ENCODE measurements at places on chromosomes 7 and 10.
A peak's percentile ranks its signal among the peaks of the same experiment; 100 is the strongest.

DNA sequence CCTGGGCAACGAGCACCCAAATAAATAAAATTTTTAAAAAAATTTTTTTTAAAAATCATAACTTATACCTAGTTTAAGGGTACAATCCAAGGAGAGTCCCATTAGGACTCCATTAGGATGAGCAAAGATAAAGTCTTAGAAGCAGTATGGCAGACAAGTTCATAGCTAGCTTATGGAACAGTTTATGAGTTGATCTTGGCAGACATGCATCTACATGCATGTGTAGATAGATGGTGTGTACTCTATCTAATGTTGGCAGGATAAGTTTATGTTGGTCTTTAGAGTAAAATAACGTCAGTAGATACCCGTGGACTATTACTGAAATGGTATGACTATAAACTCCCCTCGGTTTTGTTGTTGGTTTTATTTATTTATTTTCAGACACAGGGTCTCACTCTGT lies 40.2 kb downstream of the NSUN6 start:
- DNase-seq = no peak

- DNase-seq = no peak
Measured at GRCh38 chr7:128882134-128882533, 19.5 kb downstream of the ATP6V1F start.

- no peak for DNase-seq
Measured at GRCh38 chr10:94997741-94998174, 59.3 kb downstream of the CYP2C9 start.

- no peak for DNase-seq
Measured at GRCh38 chr10:101716891-101717659, 22.1 kb upstream of the FBXW4 start.

DNA sequence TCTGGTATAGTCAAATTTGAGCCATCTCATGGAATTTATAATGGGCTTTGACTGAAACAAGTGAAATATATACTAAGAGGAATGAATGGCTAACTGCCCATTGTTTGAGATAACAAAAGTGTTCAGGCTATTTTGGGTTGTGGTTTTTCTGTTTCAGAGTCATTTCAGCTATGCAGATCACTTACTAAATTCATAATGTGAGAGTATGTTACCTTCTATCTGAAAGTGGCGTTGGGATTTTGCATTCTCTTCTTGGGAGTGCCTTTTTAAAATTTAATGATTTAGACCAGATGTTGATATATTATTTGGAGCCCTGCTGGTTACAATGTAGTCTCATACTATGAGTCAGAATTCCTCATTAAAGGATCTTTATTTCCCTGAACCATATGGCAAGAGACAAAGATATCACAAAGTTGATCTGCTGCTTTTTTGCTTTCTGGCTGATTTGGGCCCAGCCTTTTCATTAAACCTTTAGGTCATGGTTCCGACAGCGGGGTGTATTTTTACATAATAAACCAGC lies 10.4 kb downstream of the VCL start:
- peak; percentile 34 for DNase-seq

- no peak for DNase-seq
Measured at GRCh38 chr10:93947055-93947454, 46.7 kb upstream of the PLCE1 start.

DNA sequence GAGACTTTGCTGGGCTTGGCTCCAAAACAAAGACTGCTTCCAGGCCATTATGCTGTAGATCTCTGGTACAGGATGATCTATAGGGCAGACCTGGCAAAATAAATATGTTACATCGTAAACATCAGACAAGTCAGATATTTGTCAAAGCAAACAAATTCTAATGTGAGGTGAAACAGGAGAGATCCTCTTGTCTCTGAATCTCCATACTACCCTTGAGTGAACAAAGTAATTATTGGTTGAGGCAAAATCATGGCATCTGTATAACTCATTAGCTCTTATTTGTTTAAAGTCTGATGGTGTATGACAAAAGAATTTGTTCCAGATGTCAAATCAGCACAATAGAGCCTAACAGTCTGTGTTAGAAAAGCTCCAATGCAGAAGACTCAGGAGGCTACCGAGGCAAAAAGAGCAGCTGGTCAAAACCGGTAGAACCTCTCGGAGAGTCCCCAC lies 1291.5 kb downstream of the TYW1 start:
- no peak for DNase-seq

- DNase-seq = no peak
Measured at GRCh38 chr7:22179442-22179879, 177.5 kb downstream of the RAPGEF5 start.

DNA sequence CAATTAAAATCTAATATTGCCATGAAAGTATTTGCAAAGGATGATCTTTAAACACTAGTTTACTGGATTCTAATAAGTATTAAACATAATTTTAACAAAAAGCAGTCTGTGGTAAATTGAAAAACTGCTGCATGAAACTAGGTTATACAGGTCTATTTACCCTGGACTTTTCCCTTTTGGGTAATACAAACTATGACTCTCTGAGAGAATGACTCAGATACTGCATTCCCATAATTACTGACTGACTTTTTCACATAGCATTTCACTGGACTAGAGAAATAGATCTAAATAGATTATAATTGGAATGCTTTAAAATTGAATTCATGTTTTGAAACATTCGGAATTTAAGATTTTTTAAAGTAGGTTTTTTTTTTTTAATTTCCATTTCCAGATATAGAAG lies 395.7 kb downstream of the THSD7A start:
- DNase-seq = no peak

GRCh38 chr7:95342642-95343307 lies 18.4 kb upstream of the PON1 start:
- no peak for DNase-seq

DNA sequence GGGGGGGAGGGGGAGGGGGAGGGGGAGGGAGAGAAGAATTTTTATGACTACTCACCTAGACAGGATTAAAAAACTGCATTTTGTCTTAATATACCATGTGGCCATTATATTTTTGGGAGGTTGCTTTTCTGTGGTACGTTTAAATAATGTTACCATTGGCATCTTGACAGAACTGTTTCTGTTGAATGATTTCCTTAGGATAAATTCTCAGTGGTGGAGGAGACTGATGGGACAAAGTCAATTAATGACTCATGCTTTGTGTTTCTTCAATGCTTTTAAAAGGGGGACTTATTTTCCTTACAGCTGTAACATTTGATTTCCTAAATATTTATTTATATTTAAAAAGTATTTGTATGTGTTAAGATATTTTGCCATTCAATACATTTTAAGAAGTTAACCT lies 13.7 kb downstream of the AGR2 start:
- DNase-seq = no peak

- peak; percentile 63 for DNase-seq
Measured at GRCh38 chr10:86712317-86712707, 44.0 kb downstream of the LDB3 start.

DNA sequence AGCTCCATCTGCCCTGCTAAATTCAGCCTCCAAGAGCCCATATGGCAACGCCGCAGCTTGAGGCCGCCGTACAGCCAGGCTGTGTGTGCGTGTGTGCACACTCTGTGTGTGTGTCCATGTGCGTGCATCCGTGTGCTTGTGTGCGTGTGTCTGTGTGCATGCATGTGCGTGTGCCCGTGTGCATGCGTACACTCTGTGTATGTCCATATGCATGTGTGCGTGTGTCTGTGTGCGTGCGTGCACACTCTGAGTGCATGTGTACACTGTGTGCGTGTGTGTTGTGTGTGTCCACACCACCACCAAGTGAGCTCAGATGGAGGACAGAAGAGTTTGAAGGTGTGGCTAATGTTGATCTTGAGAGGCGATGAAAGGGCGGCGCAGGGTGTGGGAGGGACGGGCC lies 30.0 kb downstream of the SMKR1 start:
- DNase-seq = no peak

DNA sequence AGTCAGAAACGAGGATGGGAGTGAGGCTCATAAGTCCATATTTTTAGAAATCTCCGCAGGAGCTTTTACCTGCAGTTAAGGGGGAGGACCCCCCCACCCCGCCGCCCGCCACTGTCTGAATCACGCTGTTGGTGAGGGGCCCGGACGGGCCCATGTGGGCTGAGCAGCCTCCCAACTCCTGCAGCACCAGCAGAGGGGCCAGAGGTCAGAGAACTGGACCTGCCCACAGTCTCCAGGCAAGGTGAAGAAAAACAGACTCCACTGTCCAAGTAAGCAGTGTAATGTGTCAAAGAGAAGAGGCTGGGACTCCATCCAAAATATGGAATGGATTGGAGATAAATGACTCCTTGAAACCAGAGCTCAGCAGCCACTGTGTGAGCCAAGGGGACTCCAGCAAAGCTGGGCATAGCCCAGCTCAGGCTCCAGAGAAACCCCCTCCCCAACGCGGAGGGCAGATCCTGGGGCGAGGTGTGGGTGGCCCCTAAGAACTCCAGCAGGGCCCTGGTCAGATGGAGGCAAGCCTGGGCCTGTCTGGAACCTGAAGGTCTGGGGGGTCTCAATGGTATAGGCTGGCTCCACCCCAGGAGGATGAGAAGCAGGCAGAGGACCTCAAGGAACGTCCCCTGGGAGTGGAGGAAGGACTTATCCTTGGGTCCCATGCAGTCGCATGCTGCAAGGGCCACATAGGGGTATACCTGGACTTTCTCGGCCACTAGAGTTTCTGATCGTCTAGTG lies 128.5 kb upstream of the TNS3 start:
- no peak for DNase-seq

GRCh38 chr10:125029584-125030242 lies 87.8 kb downstream of the ZRANB1 start:
- DNase-seq = no peak

- DNase-seq = no peak
Measured at GRCh38 chr10:77291596-77292505, 345.8 kb downstream of the KCNMA1 start.

DNA sequence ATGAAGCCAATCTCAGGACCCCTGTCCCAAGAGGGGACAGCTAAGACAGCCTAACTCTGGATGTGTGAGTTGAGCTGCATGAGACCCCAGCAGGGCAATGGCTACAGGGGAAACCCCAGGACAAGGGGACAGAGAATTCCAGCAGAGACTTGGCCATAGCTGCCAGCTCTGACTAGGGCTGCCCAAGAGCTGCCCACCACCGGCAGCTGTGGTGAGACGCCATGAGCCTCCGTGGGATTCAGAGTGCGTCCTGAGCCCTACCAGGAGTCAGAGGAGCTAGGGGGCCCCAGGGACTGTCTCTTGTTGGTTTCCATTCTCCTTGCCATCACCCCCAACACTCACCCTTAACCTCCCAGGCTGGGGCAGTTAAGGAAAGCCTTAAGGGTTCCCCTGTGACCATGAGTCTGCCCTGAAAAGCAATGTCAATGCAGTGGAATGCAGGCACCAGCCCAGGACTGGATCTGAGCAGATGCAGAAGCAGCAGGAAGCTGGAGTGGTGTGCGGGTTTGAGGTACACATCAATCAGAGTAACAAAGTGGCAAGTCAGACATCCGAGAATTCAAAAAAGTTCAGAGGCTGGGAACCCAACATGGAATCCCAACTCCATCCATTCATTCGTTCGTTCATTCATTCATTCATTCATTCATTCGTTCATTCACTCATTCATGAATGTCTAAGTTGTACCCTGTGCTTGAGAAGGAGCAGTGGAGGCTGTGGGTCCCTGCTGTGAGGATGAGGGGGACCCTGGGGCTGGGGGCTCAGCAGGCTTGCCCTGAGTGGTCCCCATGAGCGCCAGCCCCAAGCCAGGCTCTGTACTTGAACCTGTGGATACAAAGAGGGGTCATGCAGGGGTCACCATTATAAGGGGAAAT lies 52.9 kb downstream of the C10orf120 start:
- DNase-seq = no peak

GRCh38 chr7:135269921-135270320 lies 36.3 kb downstream of the STRA8 start:
- no peak for DNase-seq

Measured in GM12864 (cell line).